ENCODE measurements at places on chromosomes 1 and 21.

DNA sequence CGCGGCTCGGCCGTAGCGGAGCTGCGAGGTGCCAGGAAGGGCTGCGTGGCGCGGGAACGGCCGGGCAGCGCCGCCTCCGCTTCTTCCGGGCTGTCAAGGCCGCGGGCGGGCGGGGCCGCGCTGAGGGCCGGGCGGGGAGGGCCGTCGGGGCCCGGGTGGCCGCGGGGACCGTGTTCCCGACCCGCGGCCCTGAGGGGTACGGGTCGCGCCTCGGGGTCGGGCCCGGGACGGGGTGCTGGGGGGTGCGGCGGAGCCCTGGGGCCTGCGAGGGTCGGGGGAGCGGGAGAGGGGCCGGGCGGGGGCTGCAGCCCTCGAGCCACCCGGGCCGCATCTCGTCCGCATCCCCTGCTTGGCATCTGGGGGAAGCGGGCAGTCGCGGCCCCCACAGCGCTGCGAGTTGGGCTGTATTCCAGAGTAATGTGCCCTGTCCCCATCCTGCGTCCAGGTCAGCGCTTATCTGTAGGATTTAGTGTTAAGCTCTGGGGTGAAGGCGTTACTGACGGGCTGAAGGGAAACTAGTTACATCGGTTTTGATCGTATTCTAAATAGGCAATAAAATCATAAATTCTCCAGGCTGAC is 379 bp downstream of the RER1 start:
- no peak for DNase-seq

DNA sequence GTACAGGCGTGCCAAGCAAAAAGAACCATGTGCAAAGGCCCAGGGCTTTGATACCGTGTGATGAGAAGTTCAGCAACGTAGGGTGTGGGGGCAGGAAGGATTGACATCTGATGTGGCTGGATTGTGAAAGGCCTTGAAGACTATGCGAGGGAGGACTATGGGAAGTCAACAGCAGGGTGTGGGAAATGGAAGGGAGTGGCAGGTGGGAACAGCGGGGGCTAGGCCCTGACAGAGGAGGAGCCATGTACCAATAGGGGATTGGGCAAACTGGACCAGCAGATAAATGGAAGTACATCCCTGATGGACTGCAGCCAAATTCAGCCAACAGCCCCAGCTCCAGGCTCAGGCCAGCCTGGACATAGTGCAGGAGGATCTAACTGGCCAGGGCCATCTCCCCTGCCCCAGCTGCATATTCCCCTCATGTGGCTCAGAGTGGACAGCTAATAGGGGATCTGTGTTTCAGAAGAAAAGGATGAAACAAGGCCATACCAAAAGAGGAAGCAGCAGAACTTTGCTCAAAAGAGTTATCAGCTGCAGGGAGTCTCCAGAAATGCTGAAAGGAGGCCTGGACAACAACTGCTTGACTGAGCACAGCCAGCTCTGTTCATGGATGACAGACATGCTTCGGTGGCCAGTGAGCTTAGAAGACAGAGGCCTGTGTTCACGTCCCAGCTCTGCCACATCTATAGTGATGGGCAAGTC is 140.2 kb upstream of the SGIP1 start:
- no peak for DNase-seq

- peak; percentile 3 for DNase-seq
Measured at GRCh38 chr1:239587066-239587465, 200.7 kb downstream of the CHRM3 start.

GRCh38 chr1:26012864-26013263 is 8.7 kb upstream of the EXTL1 start:
- DNase-seq = no peak

- no peak for DNase-seq
Measured at GRCh38 chr1:178284058-178284457, 190.2 kb downstream of the RASAL2 start.

- DNase-seq = no peak
Measured at GRCh38 chr1:10779841-10780240, 16.6 kb downstream of the CASZ1 start.

DNA sequence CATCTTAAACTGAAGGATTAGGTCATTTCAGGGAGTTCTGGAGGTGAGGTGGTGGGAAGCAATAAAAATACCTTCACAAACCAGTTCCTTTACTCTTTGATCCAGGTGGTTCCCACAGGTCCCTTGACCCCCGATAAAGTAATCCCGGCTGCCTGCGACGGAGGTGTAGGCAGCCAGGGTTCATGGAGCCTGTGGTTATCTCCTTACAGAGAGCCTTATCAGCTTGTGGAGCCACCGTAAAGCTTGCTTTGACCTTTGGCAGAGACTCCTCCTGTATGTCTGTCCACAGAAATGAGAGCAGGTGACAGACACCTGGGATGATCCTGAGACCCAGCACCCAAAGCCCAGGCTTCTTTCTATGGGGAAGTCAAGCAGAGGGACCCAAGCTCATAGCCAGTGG is 243.4 kb downstream of the KIF26B start:
- DNase-seq = no peak

DNA sequence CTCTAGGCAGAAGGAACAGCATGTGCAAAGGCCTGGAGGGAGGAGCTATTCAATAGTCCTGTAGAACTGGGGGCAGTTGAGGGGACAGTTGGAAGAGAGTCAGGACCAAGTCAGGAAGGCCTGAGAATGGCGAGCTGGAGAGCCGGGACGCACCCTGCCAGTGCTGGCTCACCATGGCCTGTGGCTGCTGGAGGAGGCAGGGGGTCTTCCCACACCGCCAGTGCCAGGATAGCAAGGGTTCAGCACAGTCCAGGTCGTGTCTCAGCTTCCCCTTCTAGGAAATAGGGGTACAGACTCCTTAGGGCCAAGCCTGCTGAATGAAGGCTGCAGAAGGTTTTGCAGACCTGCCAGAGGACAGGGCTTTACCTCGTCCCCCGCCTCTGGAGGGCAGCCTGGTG is 7.3 kb downstream of the PODN start:
- no peak for DNase-seq

DNA sequence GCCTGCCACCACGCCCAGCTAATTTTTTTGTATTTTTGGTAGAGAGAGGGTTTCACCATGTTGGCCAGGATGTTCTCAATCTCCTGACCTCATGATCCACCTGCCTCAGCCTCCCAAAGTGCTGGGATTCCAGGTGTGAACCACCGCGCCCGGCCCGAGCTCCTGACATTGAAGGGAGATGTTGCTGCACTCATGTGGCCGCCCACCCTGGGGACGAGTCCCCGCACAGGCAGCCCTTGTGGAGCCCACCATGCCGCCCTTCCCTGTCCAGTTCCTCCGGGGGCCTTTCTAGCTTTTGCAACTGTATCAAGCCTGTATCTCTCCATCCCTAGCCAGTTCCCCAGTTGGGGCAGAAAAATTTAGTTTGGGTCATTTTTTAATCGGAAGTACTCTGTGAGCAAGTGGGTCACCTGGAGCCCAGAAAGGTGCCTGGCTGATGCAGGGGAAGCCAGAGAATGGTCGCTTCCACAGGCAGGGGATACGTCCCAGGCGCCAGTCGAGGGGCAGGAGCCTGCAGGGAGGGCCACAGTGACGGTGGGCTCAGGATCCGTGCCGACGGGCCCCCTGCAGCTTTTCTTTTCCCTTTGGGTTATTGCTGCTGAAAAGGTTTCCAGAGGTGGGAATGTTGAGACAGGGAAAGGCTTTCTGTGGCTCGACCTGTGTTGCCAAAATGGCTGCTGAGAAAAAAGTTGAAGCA is 20.4 kb downstream of the PCNT start:
- DNase-seq = no peak

GRCh38 chr1:7898962-7899361 is 41.7 kb downstream of the TNFRSF9 start:
- DNase-seq = no peak
